Activated T-cell treated with anti-CD3 and anti-CD28 coated beads, Interleukin-2, amount 50 U/mL, for 1 hour (primary cell): ENCODE measurements at places on chromosomes 7 and 10.

DNA sequence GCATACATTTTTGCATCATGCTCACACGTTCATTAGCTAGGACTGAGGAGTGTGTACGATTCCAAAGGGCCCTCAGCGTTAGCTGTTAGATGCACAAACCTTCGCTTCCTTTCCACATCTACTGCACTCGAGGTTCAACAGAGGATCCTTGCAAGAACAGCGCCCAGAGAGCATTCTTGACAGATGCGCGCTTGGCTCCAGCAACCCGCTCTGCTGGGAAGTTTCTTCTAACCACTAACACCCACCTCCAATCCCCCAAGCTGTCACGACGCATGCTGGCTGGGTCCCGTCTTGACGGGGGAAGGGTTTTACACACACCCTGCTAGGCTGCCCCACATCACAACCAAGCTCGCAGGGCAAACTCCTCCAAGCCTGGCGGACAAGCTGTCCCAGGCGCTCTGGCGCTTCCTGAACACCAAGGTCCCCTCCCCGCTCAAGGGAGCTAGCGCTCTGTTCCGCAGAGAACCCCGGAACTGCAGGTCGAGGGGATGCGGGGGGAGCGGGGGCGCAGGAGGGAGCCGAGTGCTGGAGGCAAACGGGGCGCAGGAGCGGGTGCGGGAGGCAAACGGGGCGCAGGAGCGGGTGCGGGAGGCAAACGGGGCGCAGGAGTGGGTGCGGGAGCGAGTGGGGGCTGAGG, 653 bp upstream of the ADRB1 start:
- DNase-seq, result peak; percentile 25

- no peak for DNase-seq
Measured at GRCh38 chr7:55557666-55558188, 14.6 kb downstream of the VOPP1 start.

DNA sequence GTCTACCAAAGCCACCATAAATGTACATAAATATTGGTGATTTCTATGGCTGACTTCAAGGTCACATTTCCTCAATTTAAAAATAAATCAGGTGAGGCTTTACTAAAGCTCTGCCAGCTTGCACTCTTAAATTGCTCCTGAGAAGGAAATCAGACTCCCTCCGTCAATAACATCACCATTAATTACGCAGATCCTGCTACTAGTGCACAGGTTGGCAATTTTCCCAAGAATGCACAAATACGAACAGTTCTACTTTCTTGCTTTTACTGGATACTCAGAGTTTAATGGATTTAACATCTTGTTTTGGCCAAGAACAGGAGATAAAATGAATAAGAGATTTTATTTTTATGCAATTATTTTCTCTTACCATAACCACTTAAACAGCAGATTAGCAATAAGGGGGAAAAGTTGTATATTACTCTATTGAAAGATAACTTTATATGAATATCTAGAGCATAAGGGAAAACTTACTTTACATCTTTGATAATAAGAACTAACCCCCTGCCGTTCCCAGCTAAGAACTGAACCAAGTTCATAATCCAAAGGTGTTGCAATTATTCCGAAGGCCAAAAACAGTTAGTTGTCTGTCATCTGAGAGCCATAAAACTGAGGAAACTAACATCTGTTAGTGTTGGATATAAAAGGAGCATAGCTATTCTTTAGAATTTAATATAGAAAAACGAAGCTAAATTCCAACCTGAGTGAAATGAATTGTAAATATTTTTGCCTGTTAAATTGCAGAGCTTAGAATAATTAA, 140.5 kb downstream of the TWIST1 start:
- DNase-seq, result no peak

DNA sequence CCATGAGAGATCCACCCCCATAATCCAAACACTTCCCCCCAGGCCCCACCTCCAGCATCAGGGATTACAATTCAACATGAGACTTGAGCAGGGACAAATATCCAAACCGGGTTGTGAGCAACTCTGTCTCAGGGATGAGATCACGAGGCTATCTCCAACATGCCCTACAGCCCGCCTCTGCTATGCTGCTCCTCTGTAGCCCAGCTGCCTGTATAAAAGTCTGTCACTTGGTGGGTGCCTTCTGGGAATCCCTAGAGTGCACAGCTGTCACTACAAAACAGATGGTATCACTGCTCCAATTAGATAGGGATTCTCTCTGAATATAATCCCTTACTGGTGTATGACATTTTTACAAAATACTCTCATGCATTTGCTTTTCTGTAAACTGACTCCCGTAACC, 114.9 kb upstream of the NANOS1 start:
- no peak for DNase-seq

- no peak for DNase-seq
Measured at GRCh38 chr10:31724296-31724695, 204.3 kb downstream of the ARHGAP12 start.

DNA sequence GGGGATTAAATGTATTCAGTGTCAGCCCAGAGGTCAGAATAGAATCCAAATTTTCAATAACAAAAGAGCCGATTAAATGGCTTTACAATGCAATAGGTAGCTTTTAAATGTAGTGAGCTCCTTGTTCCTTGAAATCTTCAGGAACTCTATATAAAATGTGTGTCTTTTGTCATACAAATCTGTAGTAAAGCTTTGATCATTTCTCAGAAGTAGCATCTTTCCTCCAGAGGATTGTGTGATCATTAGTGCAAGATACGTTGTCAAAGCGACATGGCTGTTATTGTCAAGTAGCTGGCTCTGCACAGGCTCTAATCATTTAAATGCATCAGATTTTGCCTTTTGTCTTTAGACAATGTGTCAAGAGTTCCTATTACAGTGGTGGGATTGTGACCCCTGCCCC, 116.1 kb upstream of the NAMPT start:
- no peak for DNase-seq

- DNase-seq, result no peak
Measured at GRCh38 chr7:93836116-93836515, 54.4 kb downstream of the TFPI2 start.

DNA sequence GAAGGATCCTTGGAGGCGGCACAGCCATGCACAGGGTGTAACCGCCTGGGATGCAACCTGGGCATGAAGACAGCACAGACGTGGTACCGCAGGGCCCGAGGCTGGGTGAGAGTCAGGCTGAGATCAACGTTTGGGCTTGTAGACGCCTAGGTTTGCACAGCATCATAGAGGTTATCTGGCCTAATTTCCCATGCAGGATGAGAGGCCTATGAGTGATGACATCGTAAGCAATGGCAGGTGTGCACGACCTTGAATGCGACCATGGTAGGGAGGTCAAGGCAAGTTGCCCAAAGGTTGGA, 7.5 kb downstream of the CALML3 start:
- DNase-seq, result no peak

DNA sequence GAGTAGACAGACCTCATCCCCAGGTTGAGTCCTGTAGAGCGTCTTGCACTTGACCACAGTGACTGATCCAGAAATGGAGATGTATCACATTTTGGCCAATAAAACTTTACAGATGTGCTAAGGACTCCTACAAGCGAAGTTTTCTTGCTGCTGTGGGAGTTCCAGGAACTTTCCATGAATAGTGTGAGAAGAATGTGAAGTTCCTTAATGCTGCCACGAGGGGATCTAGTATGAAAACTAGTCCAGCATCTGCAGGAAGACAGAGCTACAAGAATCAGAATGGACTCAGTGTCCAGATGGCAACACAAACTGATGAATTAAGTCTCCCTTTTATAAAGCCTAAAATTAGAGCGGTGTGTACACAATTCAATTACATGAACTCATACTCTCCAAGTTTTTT, 14.8 kb upstream of the LSM8 start:
- no peak for DNase-seq

- DNase-seq, result no peak
Measured at GRCh38 chr10:22570733-22571430, 143.5 kb downstream of the PIP4K2A start.

DNA sequence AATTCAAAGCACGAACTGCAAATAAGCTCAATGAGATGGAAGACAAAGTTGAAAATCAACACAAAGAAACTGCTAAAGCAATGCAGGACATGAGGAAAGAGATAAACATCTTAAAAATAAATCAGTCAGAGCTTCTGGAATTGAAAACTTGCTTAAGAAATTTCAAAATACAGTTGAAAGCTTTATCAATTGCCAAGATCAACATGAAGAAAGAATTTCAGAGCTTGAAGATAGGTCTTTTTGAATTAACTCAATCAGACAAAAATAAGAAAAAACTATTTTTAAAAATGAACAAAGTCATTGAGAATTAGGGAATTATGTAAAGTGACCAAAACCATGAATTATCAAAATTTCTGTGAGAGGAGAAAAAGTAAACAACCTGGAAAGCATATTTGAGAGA, 218.1 kb downstream of the CTNNA3 start:
- DNase-seq, result no peak

DNA sequence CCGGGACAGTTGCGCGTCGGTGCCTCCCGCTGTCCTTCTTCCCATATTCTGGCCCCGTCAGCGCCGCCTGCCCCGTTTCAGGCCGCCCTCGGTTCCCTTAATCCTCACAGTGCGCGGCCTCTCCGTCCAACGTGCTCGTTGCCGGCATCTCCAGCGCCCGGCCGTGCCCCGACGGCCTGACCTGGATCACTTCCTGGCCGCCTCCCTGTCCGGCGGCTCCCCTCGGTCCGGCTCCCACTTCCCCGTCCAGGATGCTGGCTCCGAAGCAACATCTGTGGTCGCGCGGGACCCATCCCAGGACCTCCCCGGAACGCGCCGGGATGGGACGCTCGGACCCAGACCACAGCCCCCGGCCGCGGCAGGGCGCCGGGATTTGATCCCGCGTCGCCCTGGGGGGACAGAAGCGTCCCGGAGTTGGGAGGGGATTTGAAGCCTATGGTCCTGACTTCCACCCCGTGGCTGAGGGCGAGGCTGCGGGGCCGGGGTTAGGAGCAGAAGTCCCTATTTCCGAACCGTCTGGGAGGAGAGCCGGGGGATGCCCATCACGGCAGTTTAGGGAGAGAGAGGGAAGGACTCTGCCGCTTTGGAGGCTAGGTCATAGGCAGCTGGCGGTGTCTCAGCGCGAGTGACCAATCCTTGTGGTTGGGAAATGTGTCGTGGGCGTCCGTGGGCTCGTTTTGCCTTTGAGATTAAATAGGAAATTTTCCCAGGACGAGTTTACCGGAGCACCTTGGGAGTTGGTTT, 53.8 kb downstream of the KCTD7 start:
- no peak for DNase-seq

- no peak for DNase-seq
Measured at GRCh38 chr7:47535035-47535703, 46.7 kb downstream of the TNS3 start.

GRCh38 chr10:44377651-44378310, 7.1 kb downstream of the CXCL12 start:
- no peak for DNase-seq

DNA sequence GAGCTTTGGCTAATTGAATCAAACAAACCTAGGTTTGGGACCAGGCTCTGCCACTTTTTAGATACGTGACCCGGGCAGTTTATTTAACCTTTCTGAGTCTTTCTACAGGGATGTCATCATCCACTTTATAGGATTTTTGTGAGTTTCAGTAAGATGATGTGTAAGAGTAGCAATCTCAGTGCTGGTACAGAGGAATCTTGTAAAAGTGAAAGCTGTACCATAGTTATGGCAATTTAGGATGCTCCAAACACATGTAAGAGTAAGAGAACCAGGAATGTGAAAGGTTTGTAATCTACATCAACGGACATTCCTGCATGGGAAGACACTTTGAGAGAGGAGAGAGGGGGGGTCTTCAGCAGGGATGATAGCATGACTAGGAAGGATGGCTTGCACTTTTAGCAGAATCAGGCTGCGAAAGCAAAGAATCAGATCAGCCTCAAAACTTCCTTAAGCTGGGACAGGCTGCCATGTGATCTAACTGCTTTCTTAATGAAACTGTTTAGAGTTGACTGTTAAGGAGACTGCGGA, 968 bp downstream of the NOLC1 start:
- DNase-seq, result no peak

GRCh38 chr7:34133983-34134782, 228.8 kb downstream of the BMPER start:
- DNase-seq, result no peak
